ENCODE measurements at places on chromosomes 5 and 9.

GRCh38 chr5:146221234-146221633 lies 17.8 kb downstream of the RBM27 start:
- no peak for DNase-seq

DNA sequence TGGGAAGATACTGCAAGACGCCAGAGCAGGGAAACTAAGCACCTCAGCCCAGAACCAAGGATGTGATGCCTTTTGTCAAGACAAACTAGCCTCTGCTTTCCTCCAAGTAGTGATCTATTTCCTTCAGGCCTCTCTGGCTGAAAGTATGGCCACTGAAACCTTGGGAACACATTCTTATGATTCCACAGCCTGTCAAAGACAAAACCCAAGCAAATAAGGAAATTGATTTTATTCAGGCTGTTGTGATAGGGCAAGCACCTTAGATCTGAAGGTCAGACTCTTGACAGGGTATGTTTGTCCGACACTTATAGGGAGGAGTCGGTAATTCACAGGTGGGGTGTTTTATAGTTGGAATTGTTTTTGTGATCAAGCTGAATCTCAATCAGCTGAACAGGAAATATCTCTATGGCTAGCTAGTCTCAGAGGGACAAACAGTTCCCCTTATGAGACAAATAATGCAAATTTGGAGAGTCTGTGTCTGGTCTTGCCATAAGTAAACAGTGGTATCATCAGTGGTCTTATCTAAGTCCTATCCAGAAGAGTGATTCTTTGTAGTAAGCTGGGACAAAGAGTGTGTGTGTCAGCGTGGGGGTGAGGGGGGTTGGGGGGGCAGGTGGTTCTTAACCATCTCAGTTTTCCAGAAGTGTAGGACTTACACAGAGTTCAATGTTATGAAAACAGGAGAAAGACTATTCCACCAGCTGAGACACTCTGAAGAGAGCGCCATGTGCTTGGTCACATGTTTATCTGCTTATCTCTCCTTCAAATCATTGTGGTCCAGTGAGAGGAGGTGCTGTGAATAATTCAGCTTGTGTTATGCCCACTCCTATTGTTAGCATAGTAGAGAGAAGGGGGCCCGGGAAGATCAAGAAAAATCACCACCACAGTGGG lies 6.7 kb upstream of the ZCCHC10 start:
- DNase-seq, result no peak

- DNase-seq, result no peak
Observed at GRCh38 chr9:96413302-96414221, 4.6 kb downstream of the ZNF367 start.

DNA sequence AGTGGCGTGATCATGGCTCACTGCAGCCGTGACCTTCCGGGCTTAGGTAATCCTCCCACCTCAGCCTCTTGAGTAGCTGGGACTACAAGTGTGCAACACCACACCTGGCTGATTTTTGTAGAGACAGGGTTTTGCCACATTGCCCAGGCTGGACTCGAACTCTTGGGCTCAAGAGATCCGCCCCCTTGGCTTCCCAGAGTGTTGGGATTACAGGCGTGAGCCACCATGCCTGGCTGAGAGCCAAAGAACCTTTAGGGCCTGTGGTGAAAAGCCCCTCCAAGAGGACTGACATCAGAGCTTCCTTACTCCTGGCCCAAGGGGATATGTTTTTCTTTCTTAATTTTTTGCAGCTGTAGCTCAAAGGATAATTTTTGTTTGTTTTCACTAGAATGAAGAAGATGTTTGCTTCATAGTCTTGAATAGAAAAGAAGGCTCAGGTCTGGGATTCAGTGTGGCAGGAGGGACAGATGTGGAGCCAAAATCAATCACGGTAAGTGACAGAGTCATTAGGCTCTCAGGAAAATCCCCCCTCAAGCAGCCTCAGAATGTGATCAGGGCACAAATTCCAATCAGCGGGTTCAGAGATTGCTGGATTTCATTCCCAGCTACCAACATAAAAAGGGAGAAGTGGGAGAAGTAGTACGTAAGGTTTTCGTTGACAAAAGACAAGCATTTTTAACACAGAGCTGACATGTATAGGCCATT lies 77.1 kb downstream of the GOLPH3 start:
- DNase-seq, result no peak

DNA sequence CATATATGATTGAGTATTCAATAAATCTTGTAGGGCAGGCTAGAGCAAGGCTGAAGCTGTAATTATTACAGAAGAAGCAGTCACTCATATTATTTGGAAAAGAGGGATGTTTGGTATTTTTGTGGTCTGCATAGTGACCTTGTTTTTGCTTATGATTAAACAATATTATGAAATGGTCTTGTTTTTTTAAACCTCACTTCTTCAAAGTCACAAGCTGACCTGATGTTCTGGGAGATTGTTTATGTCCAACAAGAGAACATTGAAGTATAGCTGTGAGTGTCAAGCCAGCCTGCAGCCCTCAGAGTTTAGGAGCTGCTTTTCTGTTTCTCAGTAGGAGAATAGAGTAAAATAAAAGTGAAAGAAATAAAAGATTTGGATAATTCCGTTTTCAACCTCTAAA lies 342.2 kb downstream of the LRRC70 start:
- DNase-seq, result no peak

DNA sequence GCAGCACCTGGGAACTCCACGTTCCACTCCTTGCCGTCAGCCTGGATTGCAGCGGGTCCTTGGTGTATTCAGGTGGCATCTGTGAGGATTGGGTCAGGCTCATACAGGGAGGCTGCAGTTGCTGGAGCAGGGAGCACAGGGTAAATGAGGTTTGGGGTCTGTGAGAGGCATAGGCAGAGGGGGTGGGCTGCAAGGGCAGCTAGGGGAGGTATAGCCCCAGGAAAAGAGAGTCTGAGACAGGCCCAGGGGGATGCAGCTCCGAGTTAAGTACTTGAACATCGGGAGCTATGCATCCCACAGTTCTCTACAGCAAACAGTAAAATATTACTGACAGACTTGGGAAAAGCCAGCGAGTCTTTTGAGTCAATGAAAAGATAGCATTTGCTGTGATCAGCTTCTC lies 101.6 kb downstream of the TRIO start:
- DNase-seq, result no peak

GRCh38 chr5:112929336-112930081 lies 7.5 kb upstream of the REEP5 start:
- no peak for DNase-seq

Data from stimulated activated CD4-positive, alpha-beta T cell treated with anti-CD3 and anti-CD28 coated beads, Interleukin-4, amount 100 ng/mL, for 48 hours (primary cell).